ENCODE measurements at places on chromosomes 13 and 19. TPM values are rescaled to one million over a fixed set of nuclear protein-coding genes. Genes with fewer than 3 reads are reported as not detected.

ZNF729 gene
- not detected for total RNA-seq

FOXA3 gene
- not detected for total RNA-seq

- no peak for DNase-seq
Measured at GRCh38 chr13:98544104-98544710, 32.7 kb downstream of the STK24 start.

GRCh38 chr19:6718741-6719539 lies 1.5 kb downstream of the C3 start:
- DNase-seq = peak; percentile 92

GRCh38 chr19:48991873-48992580 lies 1.1 kb downstream of the GYS1 start:
- peak; percentile 86 for DNase-seq

Data from MCF 10A (cell line).